ENCODE measurements at places on chromosomes 6 and 20.

GRCh38 chr6:137000825-137001224, 43.9 kb downstream of the IL20RA start:
- no peak for DNase-seq

GRCh38 chr6:120111001-120111400, 761.4 kb upstream of the MAN1A1 start:
- DNase-seq, result no peak

GRCh38 chr20:16179371-16179770, 393.9 kb downstream of the KIF16B start:
- no peak for DNase-seq

DNA sequence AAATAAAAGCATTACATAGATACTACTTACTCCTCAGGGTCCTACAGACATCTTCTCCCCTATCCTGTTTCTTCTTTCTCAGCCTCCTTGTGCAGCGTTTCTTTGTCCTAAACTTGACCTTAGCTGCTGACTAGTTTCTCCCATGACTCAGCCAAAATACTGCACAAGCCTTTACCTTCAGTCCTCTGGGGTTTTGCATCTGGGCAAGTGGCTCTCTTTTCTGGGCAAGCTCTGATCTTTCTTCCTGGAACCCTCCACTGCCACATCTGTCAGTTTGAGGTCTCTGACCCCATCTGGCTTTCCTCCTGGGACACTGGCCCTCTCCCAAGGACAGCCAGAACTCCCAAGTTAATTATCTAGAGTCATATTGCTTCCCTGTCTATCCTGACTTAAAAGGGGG, 838.4 kb downstream of the DHX35 start:
- no peak for DNase-seq

DNA sequence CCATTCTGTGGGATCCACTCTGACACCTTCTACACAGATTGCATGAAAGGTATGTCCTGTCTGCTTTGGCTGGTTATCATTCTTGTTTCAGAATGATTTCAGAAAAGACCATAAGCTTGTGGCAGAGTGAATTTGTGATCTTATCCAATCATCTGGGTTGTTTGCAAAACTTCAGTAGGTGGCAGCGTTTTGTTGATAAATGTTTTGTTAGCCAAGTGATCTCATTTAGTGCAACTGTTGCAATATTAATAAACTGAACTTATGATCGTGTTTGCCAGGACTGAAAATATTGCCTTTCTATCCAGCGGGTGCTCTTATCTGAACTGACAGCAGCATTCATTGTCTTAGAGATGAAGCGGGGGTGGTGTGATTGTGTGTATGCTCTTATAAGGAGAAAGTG, 613.2 kb upstream of the NOX3 start:
- DNase-seq, result no peak

GRCh38 chr6:130152908-130153510, 69.7 kb downstream of the SAMD3 start:
- DNase-seq, result no peak

DNA sequence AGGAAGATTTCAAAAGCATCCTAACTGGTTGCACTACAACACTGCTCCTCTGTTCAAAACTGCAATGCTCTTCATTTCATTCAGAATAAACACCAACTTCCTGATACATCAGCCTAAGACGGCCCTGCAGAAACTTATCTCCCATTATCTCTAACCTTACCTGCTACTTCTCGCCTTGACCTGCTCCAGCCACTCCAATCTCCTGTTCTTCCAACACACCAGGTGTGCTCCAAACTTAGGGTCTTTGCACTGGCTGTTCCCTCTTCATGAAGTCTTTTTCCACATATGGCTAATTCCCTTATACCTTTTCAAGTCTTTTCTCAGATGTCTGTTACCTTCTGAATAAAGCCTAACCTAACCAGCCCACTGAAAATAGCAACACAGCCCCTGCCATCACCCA, 32.1 kb downstream of the PHIP start:
- no peak for DNase-seq

- DNase-seq, result no peak
Observed at GRCh38 chr6:90086517-90086916, 192.2 kb downstream of the GJA10 start.

GRCh38 chr6:47061309-47062300, 19.5 kb upstream of the ADGRF1 start:
- DNase-seq, result no peak

GRCh38 chr6:44651604-44652003, 264.1 kb downstream of the CDC5L start:
- DNase-seq, result no peak

DNA sequence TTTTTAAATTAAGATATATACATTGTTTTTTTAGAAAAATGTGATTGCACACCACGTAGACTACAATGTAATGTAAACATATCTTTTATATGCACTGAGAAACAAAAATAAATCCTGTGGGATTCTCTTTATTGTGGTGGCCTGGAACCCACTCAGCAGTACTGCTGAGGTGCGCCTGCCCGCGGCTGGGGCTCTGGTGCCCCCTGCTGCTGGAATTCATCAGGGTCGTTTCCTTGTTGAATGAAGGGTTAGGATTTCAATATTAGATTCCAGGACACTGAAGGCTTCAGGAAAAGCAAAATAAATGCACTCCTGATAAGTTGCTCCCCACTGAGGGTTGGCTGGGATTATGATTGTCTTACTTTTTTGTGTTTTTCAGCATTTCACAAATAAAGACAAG, 175.8 kb upstream of the GGTLC1 start:
- DNase-seq, result peak; percentile 48
